ENCODE measurements at places on chromosomes 7 and 10.
A peak's percentile ranks its signal among the peaks of the same experiment; 100 is the strongest.

DNA sequence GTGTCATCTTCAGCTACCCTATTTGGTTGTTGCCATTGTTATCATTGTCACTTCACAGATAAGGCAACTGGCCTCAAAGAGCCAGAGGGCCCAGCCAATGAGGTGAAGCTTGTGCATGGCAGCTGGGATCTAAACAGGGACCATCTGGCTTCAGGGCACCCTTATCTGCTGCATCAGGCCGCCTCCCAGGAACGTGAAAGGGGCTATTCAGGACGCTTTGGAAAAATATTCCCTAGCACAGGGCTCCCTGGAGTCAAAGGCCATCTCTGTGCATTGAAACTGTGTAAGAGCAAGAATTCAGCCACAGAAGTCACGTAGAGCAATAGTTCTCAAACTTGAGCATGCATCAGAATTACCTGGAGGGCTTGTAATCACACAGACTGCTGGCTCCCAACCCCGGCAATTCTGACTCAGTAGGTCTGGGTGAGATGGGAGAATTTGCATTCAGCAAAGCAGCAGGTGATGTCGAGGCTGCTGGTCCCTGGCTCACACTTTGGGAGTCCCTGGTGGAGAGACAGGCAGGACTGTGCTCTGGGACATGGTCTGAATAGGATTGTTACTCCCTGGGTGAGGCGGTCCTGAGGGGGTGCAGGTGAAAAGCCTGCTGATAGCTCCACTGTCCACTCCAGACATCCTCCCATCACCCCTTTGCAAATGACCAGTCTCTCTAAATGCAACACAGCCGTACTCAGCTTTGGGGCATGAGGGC is 21.5 kb upstream of the PLEKHA1 start:
- no peak for DNase-seq

- no peak for DNase-seq
Measured at GRCh38 chr10:89795840-89796239, 94.5 kb downstream of the KIF20B start.

- no peak for DNase-seq
Measured at GRCh38 chr7:8175929-8176369, 86.0 kb downstream of the ICA1 start.

DNA sequence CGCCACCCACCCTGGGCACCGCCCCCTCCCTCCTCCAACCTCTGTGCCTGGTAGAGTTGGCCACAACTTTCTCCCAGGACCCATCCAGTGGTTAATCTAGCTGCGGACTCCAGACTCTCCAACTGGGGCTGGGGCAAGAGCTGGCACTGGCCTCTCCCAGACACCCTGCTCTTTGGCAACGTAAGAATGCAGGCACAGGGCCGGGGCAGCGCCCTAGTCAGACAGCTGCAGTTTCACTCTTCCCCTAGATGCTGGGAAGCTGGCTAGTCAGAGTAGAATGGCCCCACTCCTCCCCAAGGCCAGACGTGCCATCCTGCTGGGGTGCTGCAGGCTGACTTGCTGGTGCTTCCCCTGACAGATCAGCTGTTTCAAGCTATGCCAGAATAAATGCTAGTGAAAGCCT is 22.1 kb downstream of the HSPA12A start:
- no peak for DNase-seq

- no peak for DNase-seq
Measured at GRCh38 chr7:22730066-22730710, 3.2 kb downstream of the IL6 start.

GRCh38 chr7:155362380-155363145 is 64.9 kb downstream of the INSIG1 start:
- DNase-seq = no peak

DNA sequence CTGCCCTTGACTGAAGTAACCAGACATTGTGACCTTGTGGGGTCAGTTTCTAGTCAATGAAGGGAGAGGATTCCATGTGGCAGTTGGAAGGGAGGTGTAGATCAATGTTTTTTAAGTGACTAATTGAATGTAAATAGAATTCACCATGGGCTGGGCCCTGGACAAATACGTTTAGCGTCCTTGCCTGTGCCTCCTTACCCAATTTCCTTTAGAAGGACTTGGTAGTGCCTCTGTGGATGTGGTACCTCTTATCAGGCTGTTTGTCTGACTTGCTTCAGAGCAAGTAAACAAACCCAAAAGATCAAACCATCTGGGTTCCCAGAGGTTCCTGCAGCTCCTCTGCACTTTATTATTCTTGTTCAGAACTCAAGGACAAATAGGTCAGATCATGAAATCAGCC is 4.3 kb upstream of the KAT6B start:
- DNase-seq = no peak

- DNase-seq = no peak
Measured at GRCh38 chr10:124674768-124675222, 69.4 kb downstream of the FAM53B start.

DNA sequence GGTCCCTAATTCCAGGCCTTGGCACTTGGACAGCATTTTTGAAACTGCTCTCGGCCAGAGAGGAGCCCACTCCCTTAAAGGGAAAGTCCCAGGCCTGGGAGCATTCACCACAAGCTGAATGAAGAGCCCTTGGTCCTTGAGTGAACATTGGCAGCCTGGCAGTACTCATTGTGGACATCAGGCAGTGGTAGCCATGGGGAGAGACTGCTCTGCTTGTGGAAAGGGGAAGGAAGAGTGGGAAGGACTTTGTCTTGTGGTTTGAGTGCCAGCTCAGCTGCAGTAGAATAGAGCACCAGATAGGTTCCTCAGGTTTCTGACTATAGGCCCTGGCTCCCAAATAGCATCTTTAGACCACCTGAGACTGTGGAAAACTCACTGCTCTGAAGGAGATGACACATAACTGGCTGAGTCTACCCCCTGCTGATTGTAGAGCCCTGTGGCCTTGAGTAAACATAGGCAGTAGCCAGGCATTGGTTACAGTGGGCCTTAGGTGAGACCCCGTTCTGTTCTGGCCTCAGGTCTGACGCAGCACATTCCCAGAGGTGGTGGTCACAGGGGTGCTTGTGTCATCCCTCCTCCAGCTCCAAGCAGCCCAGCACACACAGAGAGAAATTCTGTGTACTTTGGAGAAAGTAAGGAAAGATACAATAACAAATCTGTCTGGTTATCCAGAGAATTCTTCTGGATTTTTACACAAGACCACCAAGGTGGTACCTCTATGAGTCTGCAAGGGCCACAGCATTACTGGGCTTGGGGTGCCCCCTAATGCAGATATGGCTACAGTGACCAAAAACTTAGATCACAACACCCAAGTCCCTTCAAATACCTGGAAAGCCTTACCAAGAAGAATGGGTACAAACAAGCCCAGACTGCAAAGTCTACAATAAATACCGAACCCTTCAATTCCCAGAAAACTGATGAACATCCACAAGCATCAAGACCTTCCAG is 153.8 kb downstream of the GNAI1 start:
- no peak for DNase-seq

DNA sequence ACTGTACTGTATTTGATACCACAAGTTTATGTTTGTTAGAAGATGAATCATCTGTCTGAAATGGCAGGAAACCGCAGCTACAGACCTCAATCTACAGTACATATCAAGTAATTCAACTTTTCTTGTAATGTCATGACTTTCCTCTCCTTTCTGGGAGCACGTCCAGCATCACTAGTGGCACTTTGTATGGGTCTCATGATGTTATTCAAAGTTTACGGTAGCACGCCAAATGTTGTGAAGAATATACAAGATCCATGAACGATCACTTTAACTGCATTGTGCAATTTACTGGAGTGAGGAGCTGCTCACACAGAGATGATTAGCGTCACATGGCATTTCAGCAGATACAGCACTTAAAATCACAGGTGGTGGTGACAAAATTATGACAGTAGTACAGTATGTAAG is 257.8 kb upstream of the GNAI1 start:
- DNase-seq = no peak

DNA sequence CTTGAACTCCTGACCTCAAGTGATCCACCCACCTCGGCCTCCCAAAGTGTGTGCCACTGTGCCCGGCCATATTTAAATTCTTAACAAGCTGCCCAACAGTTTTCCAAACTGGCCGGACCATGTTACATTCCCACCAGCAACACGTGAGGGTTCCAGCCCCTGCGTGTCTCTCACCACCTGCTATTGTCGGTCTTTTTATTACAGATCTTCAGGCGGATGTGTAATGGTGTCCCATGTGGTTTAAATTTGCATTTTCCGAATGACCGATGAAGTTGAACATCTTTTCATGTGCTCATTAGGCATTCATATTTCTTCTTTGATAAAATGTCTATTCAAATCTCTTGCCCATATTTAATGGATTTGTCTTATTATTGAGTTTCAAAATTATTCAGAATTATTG is 11.5 kb downstream of the ELFN1 start:
- DNase-seq = no peak

GRCh38 chr10:118470470-118470869 is 125.0 kb downstream of the PRLHR start:
- DNase-seq = no peak

DNA sequence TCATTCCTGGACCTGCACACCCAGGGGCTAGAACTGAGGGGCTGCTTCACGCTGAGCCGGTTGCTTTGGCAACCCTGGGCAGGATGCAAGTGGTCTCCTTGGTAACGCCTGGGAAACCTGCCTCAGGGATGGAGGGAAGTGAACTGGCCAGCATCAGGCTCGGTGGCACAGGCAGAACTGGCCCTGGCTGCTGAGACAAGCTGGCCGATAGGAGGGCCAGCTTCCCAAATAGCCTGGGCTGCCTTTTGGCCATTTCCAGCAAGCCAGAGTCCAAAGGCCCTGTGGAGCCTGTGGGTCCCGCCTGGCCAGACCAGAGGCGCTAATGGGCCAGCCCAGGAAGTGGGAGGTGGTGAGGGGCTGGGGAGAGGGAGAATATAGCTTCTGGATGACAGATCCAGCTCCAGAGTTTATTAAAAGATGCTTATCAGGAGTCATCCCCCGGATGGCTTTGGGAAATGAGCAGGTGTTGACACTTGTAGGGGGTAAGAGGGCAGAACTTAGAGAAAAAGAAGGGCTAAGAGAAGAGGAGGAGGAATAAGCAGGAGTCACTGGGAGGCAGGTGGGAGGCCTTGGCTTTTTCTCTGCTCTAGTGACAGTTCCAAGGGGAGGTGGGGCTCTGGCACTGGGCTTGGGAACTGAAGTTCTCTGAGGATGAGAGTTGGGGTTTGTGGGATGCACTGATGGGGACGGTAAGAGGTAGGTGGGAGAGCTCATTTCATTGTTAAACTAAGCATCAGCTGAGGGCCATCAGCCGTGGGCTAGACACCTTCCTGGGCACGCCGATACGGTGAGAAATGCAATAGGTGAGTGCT is 9.6 kb downstream of the NEURL1 start:
- DNase-seq = no peak

GRCh38 chr7:2757361-2757903 is 69.4 kb downstream of the AMZ1 start:
- peak; percentile 83 for DNase-seq

GRCh38 chr7:135397689-135398088 is 112.2 kb downstream of the CNOT4 start:
- DNase-seq = no peak
